Non-pigmented ciliary epithelial cell (primary cell): ENCODE measurements at places on chromosomes 1 and 21.

GRCh38 chr1:66556161-66556611 lies 22.2 kb downstream of the SGIP1 start:
- DNase-seq, result no peak

DNA sequence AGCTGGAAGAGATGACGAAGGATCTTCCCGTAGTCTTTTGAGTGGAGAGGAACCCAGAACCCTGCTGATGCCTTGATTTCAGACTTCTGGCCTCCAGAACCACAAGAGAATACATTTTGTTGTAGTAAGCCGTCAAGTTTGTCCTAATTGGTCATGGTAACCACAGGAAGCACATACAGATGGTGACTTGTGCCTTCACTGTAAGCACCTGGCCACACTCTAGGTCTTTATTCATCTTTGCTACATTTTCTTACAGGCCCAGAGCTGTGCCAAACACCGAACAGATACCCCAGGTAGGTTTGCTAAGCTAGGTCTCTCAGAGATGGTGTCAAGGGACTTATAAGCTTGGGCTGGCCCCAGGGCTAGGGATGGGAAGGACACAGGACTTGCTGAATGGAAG lies 4.8 kb downstream of the DHRS3 start:
- no peak for DNase-seq

- no peak for DNase-seq
Observed at GRCh38 chr1:246959944-246960693, 28.4 kb upstream of the AHCTF1 start.

GRCh38 chr1:206962272-206962671 lies 8.0 kb downstream of the FCAMR start:
- no peak for DNase-seq

DNA sequence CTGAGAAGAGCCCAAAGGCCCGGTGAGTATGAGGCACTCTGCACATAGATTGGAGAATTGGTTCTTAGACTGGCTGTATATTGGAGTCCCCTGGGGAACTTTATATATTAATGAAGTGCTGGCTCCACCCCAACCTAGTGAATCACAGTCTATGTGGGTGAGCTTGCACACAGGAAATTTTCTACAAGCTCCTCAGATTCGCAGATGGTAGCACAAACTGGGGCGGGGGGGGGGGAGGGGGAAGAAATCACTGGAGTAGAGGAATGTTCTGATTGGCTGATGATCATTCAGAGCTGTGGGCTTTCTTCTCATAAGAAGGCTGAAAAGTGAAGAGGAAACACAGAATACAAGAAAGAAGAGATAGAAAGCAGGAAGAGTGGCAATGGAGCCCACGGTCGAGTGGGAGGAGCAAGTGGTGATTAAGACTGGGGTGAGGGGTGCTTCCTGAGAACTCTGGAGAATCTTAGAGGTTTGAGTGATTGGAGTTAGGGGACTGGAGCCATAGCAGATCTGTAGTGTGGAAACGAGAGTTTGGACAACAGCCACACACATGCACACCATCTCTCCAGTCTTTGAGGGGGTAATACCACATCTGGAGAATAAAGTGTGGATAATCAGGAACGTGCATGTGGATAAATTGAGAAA lies 465.9 kb upstream of the DAB1 start:
- DNase-seq, result no peak

- DNase-seq, result no peak
Observed at GRCh38 chr21:39153842-39154241, 29.4 kb downstream of the PSMG1 start.

- DNase-seq, result no peak
Observed at GRCh38 chr21:15825700-15826099, 95.9 kb downstream of the USP25 start.

DNA sequence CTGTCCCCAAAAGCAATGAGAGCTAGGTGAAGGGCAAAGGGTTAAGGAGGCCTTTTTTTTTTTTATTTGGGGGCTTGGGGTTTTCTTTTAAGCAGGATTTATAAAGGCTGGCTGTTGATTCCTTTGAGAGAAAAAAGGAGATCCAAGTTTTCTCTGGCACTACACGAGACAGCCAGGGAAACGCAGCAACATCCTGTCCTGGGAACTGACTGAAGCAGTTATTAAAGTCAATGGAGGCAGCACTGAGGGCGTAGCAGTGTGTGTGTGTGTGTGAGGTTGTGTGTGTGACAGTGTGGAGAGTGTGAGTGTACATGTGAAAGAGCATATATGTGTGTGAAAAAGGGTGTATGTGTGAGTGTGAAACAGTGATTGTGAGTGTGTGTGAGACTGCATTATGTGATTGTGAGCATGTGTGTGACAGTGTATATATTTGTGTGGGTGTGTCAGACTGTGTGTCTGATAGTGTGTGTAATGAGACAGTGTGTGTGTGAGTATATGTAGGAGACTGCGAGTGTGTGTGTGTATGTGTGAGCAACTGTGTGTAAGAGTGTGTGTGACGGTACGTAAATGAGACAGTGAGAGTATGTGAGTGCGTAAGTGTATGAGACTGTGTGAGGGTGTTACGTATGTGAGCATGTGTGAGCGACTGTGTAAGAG lies 65.9 kb upstream of the TIAM1 start:
- no peak for DNase-seq

DNA sequence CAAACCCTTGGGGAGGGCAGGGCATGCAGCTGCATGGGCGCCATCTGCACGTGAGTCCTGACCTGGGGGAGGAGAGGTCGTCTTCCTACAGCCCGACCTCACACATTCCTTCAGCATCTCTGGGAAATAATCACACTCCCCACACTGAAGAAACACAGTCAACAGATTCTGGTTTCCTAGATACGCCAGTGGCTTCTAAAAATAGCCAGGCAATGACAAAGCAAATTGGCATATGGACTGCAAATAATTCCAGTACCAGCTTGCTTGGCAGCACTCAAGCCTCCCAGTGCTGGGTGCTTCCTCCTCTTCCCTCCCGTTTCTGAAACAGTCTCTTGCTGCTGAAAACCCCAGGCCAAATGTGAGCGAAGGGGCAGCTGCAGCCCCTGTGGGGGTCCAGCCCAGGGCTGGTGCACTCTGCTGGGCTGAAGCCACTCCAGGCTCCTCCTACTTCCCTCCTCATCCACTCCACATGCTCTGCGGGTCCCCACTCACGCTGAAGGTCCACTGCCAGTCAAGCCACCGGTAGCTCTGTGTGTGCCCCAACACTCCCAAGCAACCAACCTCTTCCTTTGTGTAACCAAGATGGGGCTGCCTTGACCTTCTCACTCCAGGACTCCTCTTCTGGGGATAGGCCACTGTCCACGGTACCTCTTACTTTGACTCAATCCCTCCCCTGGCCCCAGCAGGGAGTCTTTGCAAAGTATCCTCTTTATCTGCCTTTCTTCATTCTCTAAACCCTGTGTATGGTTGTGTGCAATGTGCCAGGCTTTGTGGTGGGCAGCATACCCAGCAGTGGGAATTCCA lies 69.0 kb downstream of the KCND3 start:
- no peak for DNase-seq

GRCh38 chr1:201346337-201346939 lies 31.0 kb downstream of the TNNT2 start:
- no peak for DNase-seq

DNA sequence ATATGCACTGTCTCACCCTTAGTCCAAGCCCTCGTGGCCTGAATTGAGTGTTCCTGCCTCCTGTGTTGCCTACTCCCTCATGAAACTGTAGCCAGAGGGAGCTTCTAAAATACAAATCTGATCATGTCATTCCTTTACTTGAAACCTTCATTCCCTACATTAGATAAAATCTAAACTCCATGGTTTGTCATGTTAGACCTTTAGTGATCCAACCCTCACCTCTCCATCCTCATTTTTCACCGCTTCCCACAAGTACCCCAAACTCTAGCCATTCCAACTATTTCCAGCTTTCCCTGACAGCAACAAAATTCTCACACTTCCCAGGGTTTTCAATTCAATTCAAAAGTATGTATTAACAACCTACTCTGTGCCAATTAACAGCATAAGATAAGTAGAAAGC lies 18.3 kb upstream of the CNTN2 start:
- DNase-seq, result no peak

GRCh38 chr1:121443001-121443540 lies 258.3 kb downstream of the SRGAP2C start:
- no peak for DNase-seq

DNA sequence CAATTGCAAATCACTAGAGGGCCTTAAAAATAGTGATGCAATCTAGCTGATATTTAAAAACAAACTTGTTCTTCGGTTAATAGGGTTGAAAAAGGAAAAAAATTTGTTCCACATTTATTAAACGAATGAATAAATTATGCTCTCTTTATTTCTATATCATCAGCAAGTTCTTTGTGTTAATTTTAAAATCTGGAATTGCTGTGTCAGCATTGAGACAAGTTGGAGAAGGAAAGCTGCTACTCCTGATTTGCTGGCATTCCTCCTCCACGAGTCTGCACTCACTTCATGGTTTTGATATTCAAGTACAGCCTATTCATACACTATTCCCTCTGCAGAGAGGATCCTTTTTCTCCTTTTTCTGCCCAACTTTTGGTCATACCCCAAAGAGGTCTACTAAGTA lies 117.6 kb downstream of the MRPL39 start:
- DNase-seq, result no peak

DNA sequence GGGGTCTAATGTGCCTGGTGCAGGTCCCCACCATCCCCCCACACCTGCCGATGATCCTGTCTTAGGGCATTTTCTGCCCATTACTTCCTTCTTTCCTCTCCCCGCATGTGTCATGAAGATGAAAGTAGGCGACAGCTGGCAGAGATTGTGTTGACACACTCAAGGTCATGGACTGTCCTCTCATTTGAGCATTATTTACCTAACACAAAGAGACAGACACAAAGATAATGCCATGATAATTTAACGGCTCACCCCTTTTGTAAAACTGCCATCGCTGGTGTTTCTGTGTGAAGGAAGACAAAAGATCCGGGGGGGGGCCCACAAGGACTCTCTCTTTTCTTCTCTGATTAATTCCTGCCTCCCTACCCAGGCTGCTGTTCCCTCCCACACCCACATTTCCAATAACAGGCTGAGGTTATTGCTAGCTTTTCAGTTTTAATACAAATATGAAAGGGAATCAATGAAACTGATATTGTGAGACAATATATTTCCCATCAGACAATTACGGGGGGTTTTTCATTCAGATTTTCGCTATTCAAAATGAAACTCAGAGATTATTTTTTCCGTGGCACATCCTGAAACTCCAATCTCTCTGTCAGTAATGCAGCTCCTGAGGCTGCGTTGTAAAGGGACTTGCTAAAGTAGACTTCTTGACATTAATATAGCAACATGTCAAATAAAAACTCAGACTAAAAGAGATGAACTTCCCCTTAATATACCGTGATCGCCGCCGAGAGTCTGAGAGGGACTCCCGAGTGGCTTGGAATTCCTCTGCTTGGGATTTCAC lies 561.1 kb downstream of the NPHP4 start:
- DNase-seq, result no peak

- DNase-seq, result no peak
Observed at GRCh38 chr1:184422490-184423233, 35.8 kb downstream of the C1orf21 start.

DNA sequence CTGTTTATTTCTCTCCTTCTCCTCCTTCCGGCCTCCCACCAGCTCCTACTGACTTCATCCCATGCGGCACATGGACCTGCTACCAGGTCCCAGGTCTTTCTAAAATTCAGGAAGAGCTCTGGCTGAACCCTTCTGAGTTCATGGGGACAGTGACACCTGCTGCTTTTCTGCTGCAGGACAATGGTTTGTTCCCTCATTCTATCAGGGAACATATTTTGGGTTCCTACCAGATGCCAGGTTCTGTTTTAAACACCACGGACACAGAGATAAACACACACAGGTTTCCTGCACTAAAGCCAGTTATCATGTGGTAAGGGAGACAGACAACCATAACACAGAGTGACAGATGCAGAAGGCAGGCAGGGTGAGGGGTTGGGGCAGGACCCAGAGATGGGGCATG lies 114.0 kb upstream of the RAB4A start:
- DNase-seq, result no peak

DNA sequence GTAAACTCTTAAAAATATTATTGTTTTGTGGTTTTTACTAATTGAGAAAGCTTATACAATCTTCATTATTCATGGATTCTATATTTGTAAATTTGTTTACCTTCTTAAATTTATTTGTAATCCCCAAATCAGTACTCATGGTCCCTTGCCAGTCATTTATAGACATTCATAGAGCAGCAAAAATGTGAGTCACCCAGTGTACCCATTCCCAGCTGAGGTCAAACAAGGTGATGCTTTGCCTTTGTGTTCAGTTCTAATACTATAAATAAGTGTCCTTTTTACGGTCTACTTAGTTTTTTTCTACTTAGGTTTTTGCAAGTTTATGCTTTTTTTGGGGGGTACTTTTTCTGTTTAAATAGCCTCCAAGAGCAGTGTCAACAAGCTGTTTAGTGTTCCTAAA lies 36.1 kb downstream of the SORT1 start:
- DNase-seq, result no peak

- DNase-seq, result no peak
Observed at GRCh38 chr1:66731170-66731865, 20.9 kb upstream of the DYNLT5 start.

- no peak for DNase-seq
Observed at GRCh38 chr1:52585474-52585873, 16.7 kb upstream of the GPX7 start.

GRCh38 chr1:117017648-117018047 lies 16.1 kb downstream of the CD101 start:
- no peak for DNase-seq
